Aorta (tissue), 5 donors: ENCODE measurements at places on chromosomes 11 and 22. TPM values are rescaled to one million over a fixed set of nuclear protein-coding genes. Genes with fewer than 3 reads are reported as not detected.

DNA sequence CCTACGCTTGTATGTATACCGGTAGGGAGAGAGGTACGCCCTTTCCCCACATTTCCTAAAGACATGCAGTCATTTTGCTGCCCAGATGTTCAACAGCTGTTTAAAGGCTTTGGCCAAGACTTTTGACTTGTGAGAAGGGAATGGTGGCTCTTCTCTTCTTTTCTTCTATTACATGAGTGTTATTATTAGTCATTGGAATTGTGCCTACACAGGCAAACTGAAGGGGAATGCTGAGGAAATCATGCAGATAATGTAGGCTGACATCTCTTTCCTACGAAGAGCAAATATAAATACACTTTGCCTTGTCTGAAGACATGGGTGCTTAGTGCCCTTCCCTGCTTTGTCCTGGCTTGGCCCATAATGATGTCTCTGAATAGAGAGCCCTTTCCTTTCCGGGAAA lies 194.3 kb upstream of the NARS2 start:
- no peaks in the 10 kb centered on the region for H3K27me3 ChIP-seq
- H3K4me1 ChIP-seq, result no peaks in the 10 kb centered on the region
- DNase-seq, result no peak
- H3K4me3 ChIP-seq, result no peak overlapping the region

- no peak overlapping the region for H3K4me3 ChIP-seq
- H3K36me3 ChIP-seq, result no peaks in the 10 kb centered on the region
- no peaks in the 10 kb centered on the region for H3K4me1 ChIP-seq
- H3K27ac ChIP-seq, result no peak overlapping the region
- no peak for DNase-seq
Measured at GRCh38 chr22:11613898-11614755, 3913.9 kb upstream of the OR11H1 start.

GRCh38 chr11:118791961-118792569 lies 1.1 kb upstream of the DDX6 start:
- H3K27me3 ChIP-seq, result no peaks in the 10 kb centered on the region
- no peaks in the 10 kb centered on the region for H3K4me1 ChIP-seq
- peak overlapping the region; percentile 71 for H3K27ac ChIP-seq
- peak; percentile 64 for DNase-seq
- H3K36me3 ChIP-seq, result no peaks in the 10 kb centered on the region

GRCh38 chr11:35905646-35906276 lies 38.1 kb upstream of the LDLRAD3 start:
- no peak overlapping the region for H3K27ac ChIP-seq
- no peaks in the 10 kb centered on the region for H3K4me1 ChIP-seq
- no peak overlapping the region for H3K4me3 ChIP-seq
- no peaks in the 10 kb centered on the region for H3K36me3 ChIP-seq
- no peak for DNase-seq

APOA1 gene
- 416 TPM for polyA plus RNA-seq

SCT gene
- not detected for polyA plus RNA-seq
